ENCODE measurements at places on chromosomes 16 and 17. TPM values are rescaled to one million over a fixed set of nuclear protein-coding genes. Genes with fewer than 3 reads are reported as not detected.

Gene IRX3
- 7.0 TPM for total RNA-seq

GRCh38 chr16:74501484-74502478, 80.5 kb upstream of the CLEC18B start:
- DNase-seq: no peak

DNA sequence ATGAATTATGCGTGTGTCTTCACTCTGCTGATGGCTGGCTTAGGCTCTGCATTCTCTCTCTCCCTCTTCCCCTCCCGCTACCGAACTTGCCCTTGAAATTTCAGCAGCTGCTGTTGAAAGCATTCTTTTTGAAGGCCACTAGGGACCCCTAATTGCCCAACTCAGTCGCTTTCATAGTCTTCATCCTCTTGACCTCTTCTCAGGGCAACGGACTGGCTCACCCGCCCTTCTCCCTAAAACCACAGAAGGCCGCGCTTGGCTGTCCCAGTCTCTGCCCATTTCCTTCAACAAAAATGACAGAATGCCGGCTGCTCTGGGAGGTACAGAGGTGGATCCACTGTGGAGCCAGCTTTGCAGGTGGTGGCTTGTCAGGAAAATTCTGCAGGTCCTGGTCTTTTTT, 21.0 kb upstream of the FMNL1 start:
- no peak for DNase-seq

DNA sequence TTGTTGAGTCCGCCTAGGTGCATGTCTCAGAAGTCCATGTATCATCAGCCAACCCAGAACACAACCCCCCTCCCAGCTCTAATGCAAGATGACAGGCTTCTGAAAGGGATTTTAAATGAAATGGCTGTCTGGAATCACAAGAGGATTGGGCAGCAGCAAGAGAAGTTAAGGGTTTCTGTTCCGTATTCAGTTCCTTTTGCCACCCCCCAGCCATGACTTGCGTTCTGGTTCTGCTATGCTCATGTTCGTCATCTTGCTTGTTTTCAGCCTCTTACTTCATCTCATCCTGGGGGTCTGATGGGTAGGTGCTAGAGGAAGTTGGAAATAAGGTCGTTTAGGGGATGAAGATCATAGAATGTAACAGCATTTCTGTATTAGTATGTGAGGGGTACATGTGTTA, 12.0 kb downstream of the MINK1 start:
- no peak for DNase-seq

GRCh38 chr17:44768505-44769142, 9.8 kb downstream of the ADAM11 start:
- no peak for DNase-seq

Gene GNAO1
- total RNA-seq: 33.4 TPM

- DNase-seq: no peak
These were observed 17.1 kb downstream of the TRAF4 start for GRCh38 chr17:28760601-28761562.

- DNase-seq: no peak
These were observed 483.5 kb downstream of the CDH13 start for GRCh38 chr16:83110269-83110668.

Data from Panc1 (cell line).